Activated CD4-positive, alpha-beta memory T cell treated with anti-CD3 and anti-CD28 coated beads for 36 hours (primary cell): ENCODE measurements at places on chromosomes 16 and 17. TPM values are rescaled to one million over a fixed set of nuclear protein-coding genes. Genes with fewer than 3 reads are reported as not detected.

GRCh38 chr17:13825526-13826040, 223.9 kb upstream of the HS3ST3A1 start:
- DNase-seq, result no peak
- H3K27ac ChIP-seq, result no peak overlapping the region
- peaks cover 12% of the 10 kb centered on the region for H3K4me1 ChIP-seq

- peaks cover 9% of the 10 kb centered on the region for H3K27me3 ChIP-seq
- H3K36me3 ChIP-seq, result no peaks in the 10 kb centered on the region
- no peak for DNase-seq
- H3K4me3 ChIP-seq, result no peak overlapping the region
These were observed 6.5 kb upstream of the RAP1GAP2 start for GRCh38 chr17:2789700-2790099.

GRCh38 chr16:70757183-70757582, 43.8 kb downstream of the VAC14 start:
- no peak overlapping the region for H3K4me3 ChIP-seq
- peaks cover 4% of the 10 kb centered on the region for H3K4me1 ChIP-seq
- no peaks in the 10 kb centered on the region for H3K27me3 ChIP-seq
- H3K27ac ChIP-seq, result no peak overlapping the region
- DNase-seq, result no peak

DNA sequence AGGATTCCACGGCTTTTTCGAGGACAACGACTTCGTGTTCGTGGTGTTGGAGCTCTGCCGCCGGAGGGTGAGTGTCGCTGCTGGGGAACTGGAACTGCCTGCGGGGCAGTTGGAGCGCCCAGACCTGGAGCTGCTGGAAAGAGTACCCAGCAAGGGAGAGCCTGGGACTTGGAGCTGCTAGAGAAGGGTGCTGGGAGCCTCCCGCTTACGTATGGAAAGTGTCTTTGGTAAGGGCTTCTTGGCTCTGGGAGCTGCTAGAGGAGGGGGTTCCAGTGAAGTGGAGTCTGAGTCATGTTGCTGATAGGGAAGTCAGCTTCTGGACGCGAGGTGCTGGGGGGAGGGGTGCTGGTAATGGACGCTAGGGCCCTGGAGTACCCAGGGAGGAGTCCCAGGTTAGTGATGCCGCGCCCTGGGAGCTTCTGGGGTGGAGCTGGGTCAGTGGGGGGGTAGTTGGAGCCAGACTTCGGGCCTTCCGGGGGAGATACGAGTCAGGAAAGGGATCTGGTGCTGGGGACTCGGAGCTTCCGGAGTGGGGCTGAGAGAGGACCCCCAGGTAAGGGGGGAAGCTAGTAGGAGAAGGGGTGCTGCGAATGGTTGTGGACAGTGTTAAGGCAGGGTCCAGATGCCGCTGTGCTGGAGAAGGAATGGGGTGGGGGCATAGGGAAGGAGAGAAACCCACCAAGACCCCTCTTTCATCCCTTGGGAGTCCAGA, 741 bp downstream of the PLK1 start:
- peak; percentile 51 for DNase-seq
- peaks cover 13% of the 10 kb centered on the region for H3K4me1 ChIP-seq
- H3K27me3 ChIP-seq, result no peaks in the 10 kb centered on the region
- peak overlapping the region; percentile 23 for H3K27ac ChIP-seq
- peak overlapping the region; percentile 92 for H3K4me3 ChIP-seq
- H3K36me3 ChIP-seq, result peaks cover 33% of the 10 kb centered on the region

DNA sequence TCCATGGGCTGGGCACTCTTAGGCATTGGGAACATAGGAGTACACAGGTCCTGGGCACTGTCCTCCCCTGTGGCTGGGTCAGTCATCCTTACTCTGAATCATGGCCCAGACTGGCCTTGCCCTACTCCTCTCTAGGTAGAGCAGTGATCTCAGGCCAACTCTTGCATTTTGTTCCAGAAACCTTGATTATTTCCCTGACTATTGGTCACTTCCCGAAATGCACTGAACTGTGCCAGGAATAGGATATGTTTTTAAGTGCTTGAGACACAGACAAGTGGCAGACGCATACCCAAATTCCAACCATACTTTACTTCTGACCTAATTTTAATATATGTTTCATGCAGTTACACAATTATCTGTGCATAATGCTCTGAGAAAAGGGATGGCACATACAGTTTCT, 10.3 kb downstream of the KRABD2 start:
- no peaks in the 10 kb centered on the region for H3K27me3 ChIP-seq
- H3K27ac ChIP-seq, result no peak overlapping the region
- H3K4me3 ChIP-seq, result no peak overlapping the region

DNA sequence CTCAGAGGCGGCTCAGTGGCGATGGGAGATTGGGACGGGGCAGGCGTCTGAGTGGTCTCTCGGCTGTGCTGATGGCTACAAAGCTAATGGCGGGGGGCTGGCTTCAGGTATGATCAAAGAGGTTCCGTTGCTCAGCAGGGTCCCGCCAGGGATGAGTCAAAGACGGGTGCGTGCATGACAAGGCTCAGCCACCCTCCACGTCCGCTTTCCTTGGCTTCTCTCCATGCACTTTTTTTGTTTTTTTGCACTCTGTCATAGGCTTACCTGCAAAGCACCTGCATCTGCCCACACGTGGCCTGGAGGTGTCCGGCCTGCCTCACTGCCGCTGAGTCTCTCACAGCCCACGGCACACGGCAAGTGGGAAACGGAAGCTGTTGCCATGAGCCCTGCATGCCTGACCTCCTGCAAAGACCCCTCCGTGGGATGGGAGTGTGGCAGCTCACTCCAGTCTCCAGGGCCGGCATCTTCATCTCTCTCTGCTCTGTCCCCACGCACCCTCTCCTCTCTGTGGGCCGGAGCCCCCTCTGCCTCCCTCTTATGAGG, 85.5 kb upstream of the ZNF469 start:
- H3K4me1 ChIP-seq, result no peaks in the 10 kb centered on the region
- H3K27ac ChIP-seq, result no peak overlapping the region
- peaks cover 12% of the 10 kb centered on the region for H3K27me3 ChIP-seq
- no peak for DNase-seq

- peak; percentile 60 for DNase-seq
- H3K4me1 ChIP-seq, result peaks cover 35% of the 10 kb centered on the region
- H3K36me3 ChIP-seq, result peaks cover 2% of the 10 kb centered on the region
- H3K27ac ChIP-seq, result no peak overlapping the region
- no peaks in the 10 kb centered on the region for H3K27me3 ChIP-seq
These were observed 7.1 kb upstream of the AKTIP start for GRCh38 chr16:53509906-53510703.

GRCh38 chr16:75097941-75098901, 18.4 kb downstream of the LDHD start:
- H3K4me1 ChIP-seq, result peaks cover 54% of the 10 kb centered on the region
- H3K27ac ChIP-seq, result peak overlapping the region; percentile 92

Gene EFCAB13
- total RNA-seq, result 7.8 TPM

Gene VTN
- not detected for total RNA-seq

Gene MYCBPAP
- 8.1 TPM for total RNA-seq

Gene SBK1
- 3.8 TPM for total RNA-seq

Gene OR4D1
- total RNA-seq, result 0.17 TPM
